Stimulated activated CD8-positive, alpha-beta memory T cell treated with anti-CD3 and anti-CD28 coated beads, Interleukin-2, amount 100 ng/mL, for 1 hour (primary cell): ENCODE measurements at places on chromosomes 3 and 15.

DNA sequence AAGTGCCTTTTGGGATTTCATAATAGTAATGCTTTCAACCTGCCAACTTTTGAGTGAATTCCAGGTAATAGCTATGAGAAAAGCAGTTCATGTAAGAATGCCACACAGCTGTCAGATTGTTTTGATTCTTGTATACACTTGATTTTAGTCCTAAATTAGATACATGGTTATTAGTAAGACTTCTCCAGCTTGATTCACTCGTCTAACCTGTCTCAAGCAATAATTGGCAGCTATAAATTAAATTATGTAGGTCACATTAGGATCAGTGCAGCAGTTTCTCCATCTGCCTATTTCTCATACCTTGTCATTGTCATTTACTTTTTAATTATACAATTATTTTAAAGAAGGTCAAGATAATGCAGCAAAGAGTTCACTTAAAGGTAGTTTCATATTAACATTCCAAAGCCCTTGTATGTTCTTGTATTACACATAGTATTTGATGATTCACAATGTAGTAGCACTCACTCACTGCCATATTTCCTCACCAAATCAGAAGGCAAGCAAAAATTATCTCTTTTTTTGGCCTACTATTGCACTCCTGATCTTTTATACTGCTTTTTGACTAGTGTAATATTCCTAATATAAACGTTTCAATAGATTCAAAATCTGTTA is 10.9 kb upstream of the CRYBG3 start:
- DNase-seq, result no peak

DNA sequence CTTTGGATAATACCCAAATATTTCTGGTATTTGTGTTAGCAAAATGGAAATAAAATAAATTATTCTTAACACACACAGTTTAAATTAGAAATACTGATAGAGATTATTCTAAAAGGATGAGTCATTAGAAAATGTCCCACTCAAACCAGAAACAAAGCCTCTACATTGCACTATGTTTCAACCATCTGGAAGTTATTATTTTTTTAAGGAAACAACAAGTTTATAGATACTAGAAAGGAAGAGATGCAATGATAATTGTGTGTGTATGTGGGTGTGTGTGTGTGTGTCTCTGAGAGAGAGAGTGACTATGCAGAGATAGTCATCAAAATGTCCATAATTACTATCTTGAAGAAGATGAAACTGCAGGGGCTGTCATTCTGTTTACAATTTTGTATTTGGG is 1340.5 kb downstream of the ROBO1 start:
- no peak for DNase-seq

GRCh38 chr15:96693990-96694517 is 363.6 kb downstream of the NR2F2 start:
- DNase-seq, result no peak

- DNase-seq, result no peak
These were observed 179.4 kb downstream of the RPLP1 start for GRCh38 chr15:69631978-69632377.

DNA sequence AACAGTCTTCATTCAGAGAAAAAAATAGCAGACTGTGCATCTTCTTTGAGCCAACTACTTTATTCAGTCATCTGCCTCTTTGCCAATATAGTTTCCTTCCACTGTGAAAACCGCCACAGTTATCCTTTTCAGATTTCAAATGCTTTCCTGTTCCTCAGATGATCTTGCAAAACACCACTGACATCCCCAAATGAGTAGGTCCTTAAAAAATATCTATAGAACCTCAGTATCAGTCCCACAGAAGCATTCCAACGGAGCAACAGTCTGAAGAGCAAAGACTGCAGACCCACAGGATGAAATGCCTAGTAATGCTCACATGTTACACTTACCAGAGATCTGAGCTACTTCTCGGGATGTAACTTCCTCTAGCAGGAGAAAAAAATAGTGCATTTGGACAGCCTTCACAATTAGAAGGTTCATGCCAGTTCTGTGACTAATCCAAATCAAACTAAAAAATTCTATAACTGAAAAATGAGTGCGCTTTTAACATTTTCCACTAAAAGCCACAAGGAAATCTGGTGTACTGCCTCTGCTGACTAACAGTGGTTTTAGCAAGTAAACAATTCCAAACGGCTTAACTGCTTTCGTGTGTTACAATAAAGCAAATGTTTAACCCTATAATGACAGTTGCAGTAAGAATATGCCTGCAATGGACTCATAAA is at the start of gene ANKRD28:
Gene ANKRD28 (minus strand): TSS at position 338 of the 662 bp plus-strand sequence. CDS start 1,458 bp downstream, outside the sequence.
- no peak for DNase-seq

GRCh38 chr15:41487381-41487780 is 6.3 kb upstream of the ITPKA start:
- no peak for DNase-seq

DNA sequence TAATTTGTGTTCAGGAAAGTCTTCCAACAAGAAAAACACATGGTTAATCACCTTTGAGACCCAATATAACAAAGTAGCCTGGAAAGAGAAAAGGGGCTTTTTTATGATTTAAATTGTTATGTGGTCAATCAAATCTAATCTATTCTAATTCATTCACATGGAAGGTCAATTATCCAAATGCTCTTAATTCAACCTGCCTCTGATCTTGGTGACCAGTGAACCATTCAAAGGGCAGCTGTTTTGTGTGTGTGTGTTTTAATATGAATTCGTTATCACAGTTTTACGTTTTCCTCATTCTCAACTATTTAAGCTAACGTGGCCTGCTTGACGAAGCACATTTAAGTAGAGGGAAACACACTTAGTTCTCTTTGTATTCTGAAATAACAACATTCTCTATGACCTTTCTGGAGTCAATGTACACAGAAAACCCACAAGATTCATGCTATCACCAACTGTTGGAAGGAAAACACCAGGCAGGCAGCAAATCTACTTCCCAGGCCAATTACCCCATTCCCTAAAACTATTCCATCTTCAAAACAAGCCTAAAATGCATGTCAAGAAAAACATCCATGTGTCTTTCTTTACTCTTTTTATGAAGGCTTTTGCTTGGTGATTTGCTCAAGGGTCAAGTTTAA is 195.4 kb downstream of the SUCLG2 start:
- DNase-seq, result no peak

GRCh38 chr15:73683777-73684580 is at the start of gene CD276:
CD276 (plus strand) TSS chr15:73684383; CDS start chr15:73699640, 15,257 bp downstream.
- DNase-seq, result no peak

- DNase-seq, result no peak
These were observed 7.3 kb upstream of the TRPM1 start for GRCh38 chr15:31108836-31109235.

DNA sequence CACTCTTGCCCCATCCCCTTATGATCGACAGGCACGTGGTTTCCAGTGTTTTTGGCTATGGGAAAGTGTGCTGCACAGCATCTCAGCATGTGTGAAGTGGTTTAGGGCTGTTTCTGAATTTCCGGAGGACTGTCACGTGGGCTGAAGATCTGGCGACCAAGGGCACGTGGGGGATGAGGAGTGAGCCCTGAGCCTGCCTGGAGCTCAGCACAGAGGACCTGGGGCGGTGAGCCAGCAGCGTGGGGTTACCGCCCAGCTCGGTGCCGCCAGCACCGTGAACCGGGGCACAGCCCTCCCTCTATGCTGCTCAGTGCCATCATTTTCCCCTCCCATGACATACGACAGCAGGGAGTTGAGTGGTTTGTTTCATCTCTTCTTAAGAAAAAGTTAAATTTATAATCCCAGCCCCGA is 150.2 kb downstream of the DNAJB8 start:
- peak; percentile 9 for DNase-seq

- DNase-seq, result no peak
These were observed 21.5 kb upstream of the CHD2 start for GRCh38 chr15:92878593-92879053.

GRCh38 chr3:54358969-54359694 is 236.8 kb downstream of the CACNA2D3 start:
- DNase-seq, result no peak

GRCh38 chr3:151969026-151969642 is 95.7 kb downstream of the SUCNR1 start:
- no peak for DNase-seq

DNA sequence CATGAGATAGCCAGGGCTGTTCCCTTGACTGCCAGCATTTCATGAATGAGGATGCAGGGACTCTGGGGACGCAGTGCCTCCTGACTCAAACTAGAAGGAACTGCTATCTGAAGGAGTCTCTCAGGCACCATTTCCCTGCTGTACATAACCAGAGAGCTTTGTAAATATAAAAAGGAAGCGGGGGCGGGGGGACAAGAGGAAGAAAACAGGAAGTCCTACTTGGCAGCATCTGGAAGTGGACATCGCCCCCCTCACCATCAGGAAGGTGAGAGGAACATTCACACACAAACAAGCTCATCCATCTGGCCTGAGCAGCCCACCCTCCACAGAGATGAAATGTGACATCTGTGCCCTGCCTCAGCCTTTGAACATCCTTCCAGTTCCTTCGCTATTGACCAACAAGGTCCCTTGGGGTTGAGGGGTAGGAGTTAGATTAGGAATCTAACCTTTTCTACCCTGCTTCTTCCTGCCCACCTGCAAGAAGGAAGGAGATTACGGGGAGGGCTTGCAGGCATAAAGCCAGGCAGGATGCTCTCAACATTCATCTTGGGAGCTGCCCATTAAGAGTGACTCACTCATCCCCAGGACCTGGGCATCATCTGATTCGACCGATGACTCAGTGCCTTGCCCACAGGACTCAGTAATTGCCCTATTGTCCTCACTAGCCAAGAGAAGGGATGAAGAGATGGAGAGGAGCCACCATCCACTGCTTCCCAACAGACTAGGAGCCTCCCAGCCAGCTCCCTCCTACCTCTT is 31.9 kb downstream of the SH3BP5 start:
- no peak for DNase-seq

DNA sequence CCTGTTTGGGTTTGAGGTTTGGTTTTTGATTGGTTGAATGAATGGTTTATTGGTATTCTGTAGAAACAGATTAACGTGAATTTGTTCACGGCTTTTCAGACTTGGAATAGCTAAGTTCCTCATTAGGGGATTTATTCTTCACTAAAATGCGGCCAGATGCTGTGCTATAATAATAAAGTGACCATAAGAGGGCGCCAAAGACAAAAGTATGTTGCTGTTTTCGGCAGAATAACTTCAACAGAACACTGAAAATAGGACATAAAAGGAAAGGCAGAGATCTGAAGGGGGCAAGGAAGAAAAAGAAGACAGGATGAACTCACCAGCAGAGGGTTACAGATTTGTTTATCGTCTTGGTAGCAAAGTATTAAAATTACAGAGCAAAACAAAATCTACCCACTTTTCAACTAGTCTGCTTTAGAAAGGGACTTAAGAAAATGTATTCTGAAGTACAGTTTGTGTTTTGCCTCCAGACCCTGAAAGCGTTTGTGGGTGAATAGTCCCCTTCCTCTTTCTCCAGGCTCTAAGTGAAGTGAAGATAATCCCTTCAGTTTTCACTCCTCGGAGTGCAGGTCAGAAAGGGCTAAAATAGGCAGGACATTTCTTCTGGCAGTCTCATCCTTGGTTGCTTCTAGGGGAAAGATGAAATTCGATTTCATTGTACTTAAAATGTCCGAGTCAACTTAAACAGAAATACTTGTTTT is 147.6 kb downstream of the IL20RB start:
- DNase-seq, result no peak
